Heart left ventricle (tissue), 16 donors: ENCODE measurements at places on chromosomes 1 and 21.

DNA sequence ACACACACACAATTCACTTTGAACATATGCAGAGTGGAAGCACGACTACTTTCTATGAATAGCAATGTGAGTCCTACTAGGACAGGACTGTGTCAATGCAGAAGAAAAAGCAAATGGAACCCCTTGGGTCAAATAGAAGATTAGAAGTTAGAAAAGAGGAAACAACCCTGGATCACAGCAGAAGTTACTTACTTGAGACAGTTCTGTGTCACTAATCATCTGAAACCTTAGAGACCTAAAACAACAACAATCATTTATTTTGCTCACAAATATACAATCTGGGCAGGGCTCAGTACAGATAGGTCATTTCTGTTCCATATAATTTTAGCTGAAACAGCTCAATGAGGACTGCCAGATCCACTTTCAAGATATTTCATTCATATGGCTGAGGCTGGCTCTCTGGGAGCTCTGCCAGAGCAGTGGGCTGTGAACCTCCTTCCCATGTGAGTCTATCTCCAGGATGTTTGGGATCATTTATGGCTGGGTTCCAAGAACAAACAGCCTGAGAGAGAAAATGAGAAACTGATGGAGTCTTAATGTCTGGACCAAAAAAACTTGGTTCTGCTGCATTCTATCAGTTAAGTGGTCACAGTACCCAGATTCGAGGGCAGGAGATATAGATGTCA is 42.5 kb upstream of the IL10 start:
- H3K4me3 ChIP-seq, result no peak overlapping the region
- peaks cover 5% of the 10 kb centered on the region for H3K4me1 ChIP-seq
- no peaks in the 10 kb centered on the region for H3K27me3 ChIP-seq
- H3K27ac ChIP-seq, result peak overlapping the region; percentile 21
- DNase-seq, result no peak
- no peaks in the 10 kb centered on the region for H3K36me3 ChIP-seq

- H3K36me3 ChIP-seq, result no peaks in the 10 kb centered on the region
- no peak overlapping the region for H3K27ac ChIP-seq
- no peak overlapping the region for H3K4me3 ChIP-seq
- DNase-seq, result no peak
- peaks cover 13% of the 10 kb centered on the region for H3K27me3 ChIP-seq
These were observed 40.8 kb upstream of the DOCK7 start for GRCh38 chr1:62728963-62729362.

- H3K27ac ChIP-seq, result no peak overlapping the region
- peaks cover under 1% of the 10 kb centered on the region for H3K4me1 ChIP-seq
These were observed 48.2 kb downstream of the SLC9A1 start for GRCh38 chr1:27106561-27107323.

DNA sequence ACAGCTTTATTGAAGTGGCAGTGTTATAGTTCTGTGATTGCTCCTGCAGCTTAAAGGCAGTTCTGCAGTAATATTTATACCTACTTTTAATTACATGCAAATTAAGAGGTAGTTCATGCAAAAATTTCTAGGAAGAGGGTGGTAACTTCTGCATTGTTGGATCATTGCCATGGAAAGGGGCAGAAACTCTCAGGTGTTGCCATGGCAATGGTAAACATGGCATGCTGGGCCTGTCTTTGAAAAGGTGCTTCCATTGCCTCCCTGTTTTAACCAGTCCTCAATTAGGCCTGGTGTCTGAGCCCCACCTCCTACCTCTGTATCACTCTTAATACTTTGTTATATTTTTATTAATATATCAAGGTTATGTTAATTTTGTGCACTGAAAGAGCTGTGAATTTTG is 104.7 kb downstream of the DISC1 start:
- no peak for DNase-seq
- H3K4me3 ChIP-seq, result no peak overlapping the region
- H3K27me3 ChIP-seq, result no peaks in the 10 kb centered on the region
- H3K27ac ChIP-seq, result no peak overlapping the region

DNA sequence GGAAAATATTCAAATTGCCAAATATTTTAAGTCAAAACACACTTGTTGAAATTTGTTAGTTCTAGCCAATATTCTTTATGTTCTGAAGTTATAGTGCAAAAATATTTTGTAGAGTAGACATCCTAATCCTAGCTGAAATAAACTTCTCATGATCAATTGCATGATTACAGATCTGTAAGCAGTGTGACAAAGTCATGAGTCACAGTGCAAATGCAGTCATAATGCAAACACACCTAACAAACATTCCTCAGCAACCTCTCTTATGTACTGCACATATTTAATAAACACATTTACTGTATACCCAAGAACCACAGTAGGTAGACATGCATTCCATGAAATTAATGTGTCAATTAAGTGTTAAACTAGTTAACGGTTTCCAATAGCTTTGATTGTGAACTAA is 1857.4 kb downstream of the NCAM2 start:
- no peak overlapping the region for H3K27ac ChIP-seq
- H3K4me3 ChIP-seq, result no peak overlapping the region
- no peaks in the 10 kb centered on the region for H3K4me1 ChIP-seq
- H3K27me3 ChIP-seq, result no peaks in the 10 kb centered on the region
- no peaks in the 10 kb centered on the region for H3K36me3 ChIP-seq
